ENCODE measurements at places on chromosomes 6 and 20.
A peak's percentile ranks its signal among the peaks of the same experiment; 100 is the strongest.

DNA sequence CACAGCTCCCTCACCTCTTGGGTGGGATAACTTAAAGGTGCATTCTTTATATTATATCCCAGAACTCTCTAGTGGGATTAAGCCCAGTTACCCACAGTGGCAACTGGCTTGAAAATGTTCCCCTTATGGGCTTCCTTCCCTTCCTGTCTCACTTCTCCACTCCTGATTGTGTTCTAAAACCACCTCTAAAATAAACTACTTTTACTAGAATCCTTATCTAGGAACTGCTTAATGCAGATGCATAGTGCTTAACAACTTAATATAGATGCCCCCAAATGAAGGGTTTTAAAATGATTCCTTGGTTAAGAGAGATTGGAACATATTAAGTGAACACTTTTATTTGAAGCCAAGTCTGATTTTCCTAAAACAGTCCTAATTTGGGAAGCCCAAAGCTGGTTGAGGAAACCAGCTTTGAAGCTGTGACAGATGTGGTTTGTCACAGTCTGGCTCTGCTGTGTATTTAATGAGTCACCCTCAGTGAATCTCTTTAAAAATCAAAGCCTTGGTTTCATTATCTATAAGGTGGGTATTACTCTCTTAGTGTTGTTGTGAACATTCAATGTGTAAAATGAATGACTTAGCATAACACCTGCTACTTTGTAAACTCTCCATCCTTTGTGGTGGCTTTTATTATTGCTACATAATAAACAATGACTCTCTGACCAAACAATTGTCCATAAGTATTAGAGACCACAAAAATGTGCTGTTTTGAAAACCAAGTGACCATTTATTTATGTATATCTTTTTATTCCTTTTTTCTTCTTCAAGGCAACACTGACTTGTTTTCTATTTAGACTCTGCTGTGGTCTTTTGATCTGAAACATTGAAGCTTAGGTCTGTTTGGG lies 24.4 kb downstream of the PLCB1 start:
- peak; percentile 30 for DNase-seq

- DNase-seq = no peak
These were observed 3.9 kb downstream of the SDC4 start for GRCh38 chr20:45344168-45344860.

- DNase-seq = no peak
These were observed 68.0 kb upstream of the TFB1M start for GRCh38 chr6:155382338-155382685.

DNA sequence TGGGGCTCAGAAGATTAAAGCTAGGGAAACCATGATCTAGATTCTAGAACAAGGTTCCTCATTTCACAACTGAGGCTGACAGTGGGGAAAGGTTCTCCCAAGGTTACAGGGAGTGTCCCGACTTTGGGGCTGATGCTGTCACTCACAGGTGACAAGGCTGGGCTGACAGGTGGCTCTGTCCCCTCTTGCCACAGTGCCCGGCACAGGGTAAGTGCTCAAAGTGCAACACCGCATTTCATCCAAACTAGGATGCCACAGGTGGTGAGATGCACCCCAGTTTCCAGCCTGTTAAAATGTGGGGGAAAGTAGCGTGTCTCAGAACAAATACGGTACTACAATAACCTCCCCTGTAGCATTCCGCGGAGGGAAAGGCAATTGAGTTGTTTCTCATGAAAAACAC lies 7.8 kb downstream of the ZBP1 start:
- no peak for DNase-seq

All from left lung (tissue), 14 donors.